Foreskin keratinocyte (primary cell): ENCODE measurements at places on chromosomes 5 and 9. TPM values are rescaled to one million over a fixed set of nuclear protein-coding genes. Genes with fewer than 3 reads are reported as not detected.

GRCh38 chr5:178768371-178769260 is 38.2 kb upstream of the ZNF354A start:
- DNase-seq = no peak

DNA sequence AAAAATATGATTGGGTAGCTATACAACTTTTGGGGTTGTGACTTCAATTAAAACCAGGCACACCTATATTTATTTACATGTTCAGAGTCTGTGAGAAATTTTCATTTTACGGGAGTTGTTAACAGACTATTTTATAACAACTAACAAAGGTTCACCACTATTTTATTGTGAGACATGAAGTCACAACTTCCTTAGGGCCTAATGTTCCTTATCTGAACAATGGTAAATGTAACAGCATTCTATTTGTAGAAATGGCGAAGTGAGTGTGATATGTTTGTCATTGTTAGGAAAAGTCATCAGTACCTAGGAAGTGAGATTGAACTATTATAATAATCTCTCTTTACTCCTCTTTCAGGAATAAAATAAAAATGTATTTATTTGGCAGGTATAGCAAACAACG is 67.4 kb downstream of the CSNK1G3 start:
- no peak for DNase-seq

DNA sequence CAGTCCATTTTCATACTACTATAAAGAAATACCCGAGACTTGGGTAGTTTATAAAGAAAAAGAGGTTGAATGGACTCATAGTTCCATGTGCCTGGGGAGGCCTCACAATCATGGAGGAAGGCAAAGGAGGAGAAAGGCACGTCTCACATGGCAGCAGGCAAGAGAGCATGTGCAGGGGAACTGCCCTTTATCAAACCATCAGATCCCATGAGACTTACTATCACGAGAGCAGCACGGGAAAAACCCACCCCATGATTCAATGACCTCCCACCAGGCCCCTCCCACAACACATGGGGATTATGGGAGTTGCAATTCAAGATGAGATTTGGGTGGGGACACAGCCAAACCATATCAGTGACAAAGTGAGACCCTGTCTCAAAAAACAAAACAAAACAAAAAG is 19.9 kb downstream of the TRAF2 start:
- DNase-seq = no peak

- no peak for DNase-seq
Measured at GRCh38 chr5:103021314-103021713, 98.6 kb downstream of the GIN1 start.

GRCh38 chr5:173743641-173744343 is 127.3 kb upstream of the BOD1 start:
- no peak for DNase-seq

DNA sequence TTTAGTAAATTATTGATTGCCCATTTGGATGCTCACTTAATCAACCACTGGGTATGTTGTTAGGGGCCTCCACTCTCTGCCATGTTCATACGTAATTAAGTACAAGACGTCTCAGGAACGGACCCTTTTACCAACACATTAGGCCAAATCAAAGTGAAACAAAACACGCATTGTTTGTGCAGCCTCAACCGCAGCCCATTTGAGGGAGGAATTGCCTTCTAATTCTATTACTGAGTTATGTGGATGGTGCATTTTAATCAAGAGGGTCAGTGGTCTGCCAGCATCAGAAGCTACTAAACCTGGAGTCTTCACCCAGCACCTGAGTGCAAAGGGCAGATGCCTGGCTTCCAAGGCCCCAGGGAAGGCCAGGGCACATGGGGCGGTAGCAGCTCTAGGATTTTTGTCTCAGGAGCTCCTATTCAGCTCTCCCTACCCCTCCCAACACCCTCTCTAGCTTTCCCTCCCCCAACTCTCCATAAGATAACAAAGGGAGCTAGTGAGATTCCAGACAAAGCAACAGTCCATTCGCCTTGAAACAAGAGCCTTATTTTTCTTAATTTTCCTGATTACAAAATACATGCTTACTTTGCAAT is 7.9 kb upstream of the MED27 start:
- DNase-seq = no peak

DNA sequence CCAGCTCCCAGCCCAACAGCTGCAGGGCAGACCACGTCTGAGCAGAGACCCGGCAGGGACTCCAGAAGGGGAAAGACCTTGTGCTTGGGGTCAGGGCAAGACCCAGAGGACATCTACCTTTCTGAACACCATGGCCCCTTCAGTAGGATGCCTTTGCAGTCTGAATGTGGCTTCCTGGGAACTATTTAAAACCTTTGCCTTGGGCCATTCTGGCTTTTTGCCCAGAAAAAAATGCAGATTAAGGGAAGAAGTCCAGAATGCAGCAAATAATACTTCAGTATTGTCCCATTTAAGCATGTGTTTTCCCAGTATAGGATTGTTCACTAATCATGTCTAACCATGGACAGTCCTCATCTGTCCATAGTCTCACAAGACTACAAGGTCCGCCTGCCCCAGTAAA is 67.5 kb upstream of the ERCC6L2 start:
- no peak for DNase-seq

GRCh38 chr5:114311968-114312367 is 49.9 kb upstream of the KCNN2 start:
- no peak for DNase-seq

- no peak for DNase-seq
Measured at GRCh38 chr5:139108063-139108824, 89.9 kb downstream of the SIL1 start.

DNA sequence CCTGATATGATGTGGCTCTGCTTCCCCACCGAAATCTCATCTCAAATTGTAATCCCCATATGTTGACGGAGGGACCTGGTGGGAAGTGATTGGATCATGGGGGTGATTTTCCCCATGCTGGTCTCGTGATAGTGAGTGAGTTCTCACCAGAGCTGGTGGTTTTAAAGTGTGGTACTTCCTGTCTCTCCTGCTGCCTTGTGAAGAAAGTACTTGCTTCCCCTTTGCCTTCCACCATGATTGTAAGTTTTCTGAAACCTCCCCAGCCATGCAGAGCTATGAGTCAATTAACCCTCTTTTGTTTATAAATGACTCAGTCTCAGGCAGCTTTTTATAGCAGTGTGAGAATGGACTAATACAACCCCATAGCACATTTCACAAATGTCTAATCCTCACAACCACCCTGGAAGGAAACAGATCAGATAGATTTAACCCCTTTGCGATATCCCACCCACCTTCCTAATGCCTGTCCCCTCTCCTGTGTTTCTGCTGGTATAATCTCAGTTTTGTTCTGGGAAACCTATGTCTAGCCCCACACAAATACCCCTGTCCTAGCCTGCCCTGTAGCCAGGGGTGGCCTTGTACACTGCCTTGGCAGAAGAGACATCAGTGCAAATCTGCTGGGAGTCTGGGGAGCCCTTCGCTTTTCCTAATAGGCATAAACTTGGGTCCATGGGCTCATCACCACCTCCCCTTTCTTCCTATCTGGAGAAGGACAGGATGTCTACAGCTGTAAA is 157.0 kb upstream of the RAI14 start:
- peak; percentile 55 for DNase-seq

DNA sequence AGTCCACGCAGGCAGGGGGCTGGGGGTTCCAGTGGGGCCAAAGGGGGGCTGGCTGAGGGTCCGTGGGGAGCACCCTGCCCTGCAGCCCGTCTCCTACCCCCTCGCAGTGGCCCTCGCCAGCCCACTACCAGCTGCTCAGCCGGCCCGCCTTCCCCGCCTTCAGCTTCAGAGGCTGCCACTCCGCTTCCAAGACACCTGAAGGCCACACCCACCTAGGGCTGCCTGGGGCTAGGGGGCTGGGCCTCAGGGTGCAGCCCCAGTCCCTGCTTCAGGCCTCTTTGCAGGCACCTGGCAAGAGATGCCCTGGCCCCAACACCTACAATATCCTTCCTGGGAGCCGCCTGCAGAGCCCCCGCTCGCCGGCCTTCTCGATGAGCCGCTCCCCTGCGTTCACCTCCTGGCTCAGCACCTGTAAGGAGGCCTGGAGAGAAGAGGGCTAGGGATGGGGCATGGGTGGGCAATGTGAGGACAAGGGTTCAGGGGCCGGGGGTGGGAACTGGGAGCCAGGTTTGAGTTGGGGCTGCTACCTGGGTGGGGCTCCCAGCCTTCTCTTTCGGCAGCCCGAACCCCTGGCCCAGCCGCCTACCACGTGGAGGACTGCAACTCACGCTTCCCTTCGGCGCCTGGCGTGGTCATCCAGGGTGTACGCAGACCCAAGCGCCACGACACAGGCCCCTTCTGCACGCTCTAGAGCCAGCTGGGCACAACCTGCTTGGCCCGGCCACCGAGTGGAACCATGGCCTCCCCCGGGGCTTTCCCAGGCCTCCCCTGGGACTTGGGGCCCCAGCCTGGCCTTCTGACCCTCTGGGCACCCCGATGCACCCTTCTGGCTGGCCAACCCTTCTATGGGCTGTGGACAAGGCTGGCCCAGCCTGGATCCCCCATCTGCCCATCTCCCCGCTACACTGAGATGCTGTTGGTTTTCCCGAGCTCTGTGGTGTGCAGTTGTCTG is 1.7 kb downstream of the STPG3 start:
- DNase-seq = no peak

DNA sequence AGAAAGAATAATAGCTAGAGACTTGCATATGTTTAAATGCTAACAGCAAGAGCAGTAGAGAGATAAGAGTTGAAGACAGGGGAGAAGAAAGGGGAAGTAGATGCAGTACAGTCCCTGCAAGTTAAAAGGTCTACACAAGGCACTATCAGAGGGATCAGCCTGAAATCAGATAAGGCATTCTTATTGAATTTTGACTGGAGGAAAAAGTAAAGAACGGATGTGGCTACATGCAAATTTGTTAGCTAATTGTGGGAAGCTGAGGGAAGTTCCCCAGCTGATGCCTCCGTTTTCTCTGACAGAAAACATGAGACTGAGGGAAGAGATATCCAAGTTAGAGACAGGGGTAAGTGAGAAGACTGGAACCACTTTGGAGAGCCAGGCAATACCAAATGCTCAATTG is 12.9 kb upstream of the RHOBTB3 start:
- DNase-seq = no peak

DNA sequence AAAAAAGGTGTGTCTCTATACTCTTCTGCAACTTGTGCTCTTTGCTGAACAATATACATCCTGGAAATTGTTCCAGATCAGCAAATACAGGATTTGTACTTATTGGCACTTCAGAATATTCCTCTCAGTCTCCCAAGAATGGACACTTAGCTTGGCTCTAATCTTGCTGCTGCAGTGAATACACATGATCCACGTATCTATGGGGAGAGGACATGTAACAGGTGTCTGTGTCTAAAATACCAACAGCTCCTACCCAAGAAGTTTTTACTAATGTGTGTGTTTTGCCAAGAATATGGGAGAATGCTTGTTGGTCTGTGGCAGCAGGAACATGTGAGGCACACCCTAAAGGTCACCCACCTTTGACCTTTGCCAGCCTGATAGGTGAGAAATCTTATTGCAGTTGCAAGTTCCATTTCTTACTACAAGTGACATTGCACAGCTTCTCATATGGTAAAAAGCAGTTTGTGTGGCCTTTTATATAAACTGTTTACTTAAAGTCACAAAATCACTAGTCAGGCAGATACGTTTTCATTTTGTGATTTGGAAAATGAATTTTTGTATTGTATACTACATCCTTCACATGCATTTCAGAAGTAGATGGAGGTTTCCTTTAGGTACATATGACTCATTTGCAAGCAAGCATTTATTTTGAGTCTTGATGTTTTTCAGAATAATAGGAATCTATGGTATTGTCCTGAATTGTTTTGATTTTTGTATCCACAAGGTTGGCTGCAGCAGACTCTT is 35.8 kb downstream of the PHF2 start:
- no peak for DNase-seq

GRCh38 chr9:21075484-21075883 is 2.3 kb downstream of the IFNB1 start:
- DNase-seq = no peak

GRCh38 chr5:6717687-6718086 is 4.5 kb downstream of the TENT4A start:
- DNase-seq = no peak

DNA sequence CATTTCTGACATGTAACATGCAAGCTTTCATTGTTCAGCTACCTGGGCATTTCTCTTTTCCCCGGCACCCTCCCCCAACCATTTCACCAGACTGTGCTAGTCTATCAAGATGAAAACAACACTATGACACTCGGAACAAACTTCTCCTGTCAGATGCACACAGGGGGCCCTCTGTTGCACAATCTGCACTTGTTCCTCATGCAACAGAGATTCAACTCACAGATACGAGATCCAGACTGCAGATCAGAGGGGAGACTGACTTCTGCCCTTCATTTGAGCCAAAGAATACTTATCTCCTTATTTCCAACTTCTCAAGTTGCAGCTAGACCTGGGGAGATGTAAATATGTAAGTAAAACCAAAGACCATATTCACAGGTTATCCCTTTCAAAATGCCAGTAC is 15.7 kb upstream of the FST start:
- DNase-seq = no peak

DNA sequence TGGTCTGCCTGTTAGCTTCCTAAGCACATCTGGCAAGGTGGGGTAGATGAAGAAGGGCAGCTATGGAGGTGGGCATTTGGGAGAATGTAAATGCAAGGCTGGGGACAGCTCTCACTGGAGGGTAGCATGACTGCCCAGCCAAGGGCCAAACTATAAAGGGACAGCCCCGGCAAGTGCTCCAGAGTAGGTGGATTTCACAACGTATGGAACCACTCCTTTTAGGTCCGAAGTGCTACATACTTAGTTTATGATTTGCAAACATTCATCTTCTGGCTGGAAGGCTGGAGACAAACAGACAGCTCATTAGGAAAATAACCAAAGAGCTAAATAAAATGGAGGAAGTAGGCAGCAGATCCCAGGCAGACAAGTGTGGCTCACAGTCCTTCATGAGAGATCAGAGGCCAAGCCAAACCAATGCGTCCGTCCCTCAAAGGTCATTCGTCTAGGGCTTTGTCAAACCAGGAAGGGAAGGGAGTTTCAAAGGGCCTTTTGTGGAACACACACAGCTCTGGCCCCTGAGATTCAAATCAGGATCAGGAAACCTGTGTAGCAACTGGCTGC is 42.5 kb upstream of the GLRX start:
- DNase-seq = no peak

- peak; percentile 46 for DNase-seq
Measured at GRCh38 chr9:69030851-69031645, 4.5 kb upstream of the FXN start.

GRCh38 chr5:7087719-7088297 is 308.1 kb upstream of the ADCY2 start:
- DNase-seq = no peak

The INSL6 gene
- not detected in 2 replicates for total RNA-seq

The CSNK1A1 gene
- 283 and 324 TPM in 2 replicates for total RNA-seq

The RANBP17 gene
- total RNA-seq = 1.9 and 4.2 TPM in 2 replicates

The C5orf58 gene
- total RNA-seq = not detected in 2 replicates

The IFNA13 gene
- not detected in 2 replicates for total RNA-seq

The GPR150 gene
- 0.07 TPM in 1 of 2 replicates, not detected in the other for total RNA-seq

The GM2A gene
- total RNA-seq = 71.5 and 97.6 TPM in 2 replicates

The UQCRQ gene
- total RNA-seq = 369 and 412 TPM in 2 replicates
